Esophagus (tissue), 2 donors: ENCODE measurements at places on chromosomes 7 and 10. TPM values are rescaled to one million over a fixed set of nuclear protein-coding genes. Genes with fewer than 3 reads are reported as not detected.

Gene TMED4
- polyA plus RNA-seq = 26.4 TPM

Gene RTKN2
- 7.3 TPM for polyA plus RNA-seq

Gene OSBPL3
- polyA plus RNA-seq = 22.4 TPM

Gene INMT
- 2.4 TPM for polyA plus RNA-seq

Gene PIP
- polyA plus RNA-seq = not detected

Gene EBLN1
- polyA plus RNA-seq = not detected
